CD4-positive, alpha-beta T cell treated with Interleukin-4 for 1 hour (primary cell): ENCODE measurements at places on chromosomes 4 and X.
A peak's percentile ranks its signal among the peaks of the same experiment; 100 is the strongest.

- DNase-seq = no peak
Observed at GRCh38 chrX:151871244-151871643, 41.4 kb upstream of the MAGEA4 start.

GRCh38 chr4:69881173-69881773, 21.3 kb upstream of the SULT1E1 start:
- peak; percentile 23 for DNase-seq

- DNase-seq = no peak
Observed at GRCh38 chr4:41236032-41236431, 20.7 kb upstream of the UCHL1 start.

GRCh38 chrX:153410373-153410772, 899 bp upstream of the ZFP92 start:
- no peak for DNase-seq

- no peak for DNase-seq
Observed at GRCh38 chr4:5878359-5878758, 14.5 kb downstream of the CRMP1 start.

- peak; percentile 27 for DNase-seq
Observed at GRCh38 chr4:11424000-11424399, 4.7 kb downstream of the HS3ST1 start.

DNA sequence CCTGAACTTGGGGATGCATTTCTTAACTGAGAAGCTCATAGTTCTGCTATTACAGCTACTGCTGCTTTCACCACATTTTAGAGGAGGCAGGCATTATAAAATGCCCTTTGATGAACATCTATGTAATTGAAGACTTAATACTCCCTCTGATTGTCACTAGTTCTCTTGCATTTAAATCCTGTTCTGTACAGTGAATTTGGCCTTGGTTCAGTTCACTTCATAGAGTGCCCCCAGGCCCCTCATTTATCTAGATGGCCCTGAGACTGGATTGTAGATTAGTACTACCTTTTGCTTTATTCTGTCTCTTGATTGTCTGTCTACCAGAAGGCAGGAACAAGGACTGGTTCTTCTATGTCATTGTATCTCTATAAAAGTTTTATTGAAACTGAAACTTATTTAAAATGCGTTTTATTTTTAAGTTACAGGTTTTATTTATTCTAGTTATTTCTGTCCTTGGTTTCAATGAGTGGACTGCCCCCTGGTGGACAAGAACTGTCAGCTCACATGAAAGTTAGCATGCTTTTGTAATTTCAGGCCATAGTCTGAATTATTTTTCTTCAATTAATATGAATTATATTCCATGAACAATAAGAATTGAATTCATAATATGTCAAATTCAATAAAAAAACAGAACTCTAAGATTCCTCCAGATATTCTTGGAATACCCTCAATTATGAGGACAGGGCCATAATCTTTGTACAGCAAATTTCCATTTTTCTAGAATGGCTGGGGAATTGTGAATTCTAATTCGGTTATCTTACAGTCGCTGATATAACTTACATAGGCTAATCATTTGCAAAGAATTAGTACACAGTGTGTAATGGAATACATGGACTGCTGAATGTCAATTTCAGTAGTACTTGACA, 47.2 kb upstream of the TMEM33 start:
- peak; percentile 35 for DNase-seq
